NCI-H2081 (cell line): ENCODE measurements at places on chromosomes 4 and X.

DNA sequence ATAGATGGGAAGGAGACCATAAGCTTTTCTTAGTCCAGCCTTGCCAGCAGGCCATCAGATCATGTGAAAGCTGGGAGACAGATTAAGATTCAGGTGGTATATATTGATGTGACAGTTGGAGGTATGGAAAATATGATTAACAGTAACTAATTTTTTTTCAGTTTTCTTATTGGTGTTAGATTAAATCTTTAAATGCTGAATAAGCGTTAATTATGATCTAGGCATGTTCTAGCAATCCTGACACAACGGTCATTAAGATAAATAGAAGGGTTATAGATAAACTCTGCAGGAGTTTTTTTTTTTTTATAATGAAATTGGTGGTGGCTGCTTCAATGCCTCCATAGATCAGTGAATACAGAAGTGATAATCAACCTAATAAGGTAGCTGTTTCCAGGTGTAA, 649.5 kb upstream of the TENM3 start:
- no peak for DNase-seq

GRCh38 chr4:69668680-69669079, 15.6 kb upstream of the UGT2A1 start:
- DNase-seq = no peak

DNA sequence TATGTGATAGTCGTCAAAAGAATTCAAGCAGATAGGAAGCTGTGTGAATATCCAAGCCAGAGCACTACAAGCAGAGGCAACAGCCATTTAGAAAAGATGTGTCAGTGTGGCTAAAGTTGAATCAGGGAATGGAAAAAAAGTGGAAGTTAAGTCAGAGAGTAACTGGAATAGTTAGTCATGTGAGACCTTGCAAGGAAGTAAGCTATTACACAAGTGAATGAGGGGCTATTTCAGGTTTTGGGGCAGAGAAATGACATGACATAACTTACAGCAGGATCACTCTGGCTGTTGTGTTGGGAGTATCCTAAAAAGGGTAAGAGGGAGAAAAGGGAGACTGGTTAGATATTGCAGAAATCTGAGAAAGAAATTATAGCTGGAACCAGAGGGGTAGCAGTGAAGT, 236.6 kb upstream of the PCDH18 start:
- DNase-seq = no peak

GRCh38 chrX:54116391-54116790, 66.7 kb downstream of the FAM120C start:
- DNase-seq = no peak

DNA sequence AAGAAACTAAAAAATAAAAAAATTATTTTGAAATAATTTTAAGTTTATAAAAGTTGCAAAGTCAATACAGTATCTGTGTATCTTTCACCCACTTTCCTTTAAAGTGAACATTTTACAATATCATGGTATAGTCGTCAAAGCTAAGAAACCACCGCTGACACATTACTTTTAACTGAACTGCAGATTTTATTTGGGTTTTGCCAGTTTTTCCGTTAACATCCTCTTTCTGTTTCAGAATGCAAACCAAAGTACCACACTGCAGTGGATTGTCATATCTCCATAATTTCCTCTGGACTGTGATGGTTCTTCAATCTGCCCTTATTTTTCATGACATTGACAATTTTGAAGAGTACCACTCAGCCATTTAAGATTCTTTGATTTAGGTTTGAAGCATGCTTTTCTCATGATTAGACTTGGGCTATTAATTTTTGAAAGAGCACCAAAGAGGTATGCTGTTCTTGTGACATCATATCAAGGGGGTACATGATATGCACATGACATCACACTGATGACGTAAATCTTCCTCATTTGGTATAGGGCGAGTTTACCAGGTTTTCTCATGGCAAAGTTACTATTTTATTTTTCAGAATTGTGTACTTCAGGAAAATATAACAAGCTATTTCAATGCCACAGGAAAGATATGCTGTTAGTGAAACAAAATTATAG, 3.6 kb upstream of the CXCL1 start:
- DNase-seq = no peak

DNA sequence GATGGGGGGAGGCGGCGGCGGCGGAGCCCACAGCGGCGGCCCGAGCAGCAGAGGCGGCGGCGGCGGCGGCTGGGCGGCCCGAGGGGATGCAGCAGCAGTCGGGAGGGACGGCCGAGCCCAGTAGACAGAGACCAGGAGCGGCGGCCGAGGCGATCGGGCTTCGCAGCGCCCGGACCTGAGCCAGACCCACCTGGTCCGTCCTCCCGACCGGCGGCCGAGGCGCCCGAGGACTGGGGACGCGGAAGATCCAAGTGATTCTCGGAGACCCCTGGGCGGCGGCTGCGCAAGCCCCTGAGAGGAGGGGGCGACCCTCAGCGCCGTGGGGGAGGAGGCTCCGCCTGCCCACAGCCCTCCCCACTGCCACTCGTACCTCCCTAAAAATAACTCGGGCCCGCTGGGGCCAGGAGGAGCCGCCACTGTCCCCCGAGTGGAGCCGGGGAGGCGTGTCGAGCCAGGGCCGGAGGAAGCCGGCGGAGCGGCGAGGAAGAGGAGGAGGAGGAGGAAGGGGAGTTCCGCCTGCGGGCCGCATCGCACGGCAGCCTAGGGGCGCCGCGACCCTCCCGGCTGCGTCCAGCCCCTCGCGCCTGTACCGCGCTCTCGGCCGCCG, 608 bp downstream of the RAPGEF2 start:
- peak; percentile 43 for DNase-seq

GRCh38 chr4:170610434-170610833, 520.7 kb upstream of the AADAT start:
- DNase-seq = no peak

DNA sequence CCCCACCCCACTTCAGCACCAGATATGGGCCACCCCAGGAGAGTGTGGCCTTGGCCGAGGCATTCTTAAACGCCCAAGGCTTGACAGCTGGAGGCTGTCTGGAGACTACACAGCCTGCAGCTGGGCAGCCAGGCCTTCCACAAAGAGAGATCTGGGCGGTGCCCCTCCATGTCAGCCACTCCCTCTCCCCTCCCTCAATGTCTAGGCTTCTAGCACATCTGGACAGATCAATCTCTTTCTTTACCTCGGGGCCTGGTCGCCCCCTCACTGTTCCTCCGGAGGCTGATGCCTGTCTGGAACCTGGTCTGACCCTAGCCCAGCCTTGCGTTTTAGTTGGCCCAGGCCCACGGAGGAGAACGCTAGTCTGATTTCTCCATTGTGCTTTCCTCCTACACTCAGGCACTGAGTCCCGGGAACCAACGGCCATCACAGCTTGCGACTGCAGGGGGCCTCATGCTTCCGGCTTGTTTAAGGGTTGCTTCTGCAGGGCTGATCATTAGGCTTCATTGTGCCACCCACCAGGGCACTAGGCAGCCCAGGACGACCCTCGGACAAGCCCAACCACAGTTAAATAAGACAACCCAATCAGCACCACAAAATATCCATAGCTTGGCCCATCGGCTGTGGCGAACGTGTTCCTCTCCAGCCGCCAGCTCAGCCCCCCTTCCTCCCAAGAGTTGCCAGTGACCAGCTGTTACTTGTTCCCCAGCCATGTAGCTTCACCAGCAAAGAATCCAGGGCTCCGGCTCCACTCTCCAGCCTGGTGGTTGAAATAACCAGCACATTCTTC, 200.6 kb downstream of the BCOR start:
- no peak for DNase-seq

GRCh38 chr4:11436084-11436483, 7.4 kb upstream of the HS3ST1 start:
- DNase-seq = no peak

DNA sequence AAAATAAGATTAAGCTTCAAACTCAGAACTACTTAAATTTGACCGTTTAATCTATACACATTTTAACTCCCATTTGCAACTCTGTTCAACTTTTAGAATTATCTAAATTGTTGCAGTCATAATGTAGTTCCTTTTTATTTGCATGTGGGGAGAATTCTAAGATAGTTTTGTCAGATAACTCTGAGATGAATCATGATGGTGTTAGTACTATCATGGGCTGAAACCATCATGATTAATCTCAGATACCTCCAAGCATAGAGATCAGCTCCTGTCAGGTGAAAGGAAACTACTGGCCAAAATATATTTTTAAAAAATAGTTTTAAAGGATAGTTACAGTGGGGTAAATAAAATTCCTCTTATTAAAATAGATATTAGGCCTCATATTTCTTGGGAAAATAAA, 39.0 kb downstream of the FBXO8 start:
- no peak for DNase-seq

DNA sequence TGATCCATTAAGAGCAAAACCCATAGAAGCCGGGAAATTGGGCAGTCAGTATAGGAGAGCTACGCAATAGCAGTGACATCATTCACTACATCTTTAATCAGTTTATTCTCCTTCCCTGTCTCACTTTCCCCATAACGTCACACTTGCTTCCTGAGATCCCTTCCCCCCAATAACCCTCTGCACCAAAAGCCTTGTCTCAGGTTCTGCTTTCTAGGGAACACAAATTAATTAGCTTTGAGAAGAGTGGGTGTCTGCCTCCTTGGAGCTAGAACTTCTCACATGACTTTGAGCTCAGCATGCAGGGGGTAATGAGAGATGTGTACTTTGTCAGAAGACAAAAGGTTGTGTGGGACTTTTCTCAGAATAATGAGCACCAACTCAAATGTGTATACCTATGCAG, 128.3 kb upstream of the MAOA start:
- no peak for DNase-seq

- DNase-seq = no peak
These were observed 46.3 kb downstream of the ATP10D start for GRCh38 chr4:47531241-47531953.

DNA sequence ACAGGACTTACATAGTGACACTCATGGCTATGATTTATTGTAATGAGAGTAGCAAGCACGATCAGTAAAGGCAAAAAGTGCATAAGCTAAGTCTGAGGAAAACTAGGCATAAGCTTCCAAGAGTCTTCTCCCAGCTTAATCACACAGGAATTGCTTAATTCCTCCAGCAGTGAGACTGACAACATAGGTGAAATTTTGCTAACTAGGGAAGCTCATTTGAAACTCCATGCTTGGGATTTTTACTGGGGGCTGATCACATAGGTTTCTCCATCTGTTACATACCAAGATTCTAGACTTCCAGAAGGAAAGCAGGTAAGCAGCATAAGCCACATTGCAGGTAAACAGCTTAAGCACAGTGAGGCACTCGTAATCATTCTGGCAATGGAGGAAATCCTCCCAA, 71.8 kb upstream of the FHDC1 start:
- DNase-seq = no peak

DNA sequence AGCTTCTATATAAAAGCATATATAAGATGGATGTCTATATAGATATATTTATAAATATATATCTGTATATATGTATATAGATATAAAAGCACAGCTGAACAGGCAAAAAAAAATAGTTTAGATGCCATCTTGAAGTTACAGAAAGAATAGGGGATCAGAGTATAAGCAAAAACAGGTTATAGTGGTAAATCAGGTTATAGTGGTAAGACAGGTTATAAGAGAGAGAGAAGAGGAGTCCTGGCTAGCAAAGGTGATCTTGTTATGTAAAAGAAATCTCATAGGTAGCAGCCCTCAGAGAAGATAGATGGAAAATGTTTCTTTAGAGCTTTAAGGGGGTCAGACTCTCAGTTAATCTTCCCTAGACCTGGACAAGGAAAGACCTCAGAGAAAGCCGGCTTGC, 1263.1 kb downstream of the PCDH7 start:
- no peak for DNase-seq

- DNase-seq = no peak
These were observed 186.2 kb upstream of the CPXCR1 start for GRCh38 chrX:88560673-88561330.

DNA sequence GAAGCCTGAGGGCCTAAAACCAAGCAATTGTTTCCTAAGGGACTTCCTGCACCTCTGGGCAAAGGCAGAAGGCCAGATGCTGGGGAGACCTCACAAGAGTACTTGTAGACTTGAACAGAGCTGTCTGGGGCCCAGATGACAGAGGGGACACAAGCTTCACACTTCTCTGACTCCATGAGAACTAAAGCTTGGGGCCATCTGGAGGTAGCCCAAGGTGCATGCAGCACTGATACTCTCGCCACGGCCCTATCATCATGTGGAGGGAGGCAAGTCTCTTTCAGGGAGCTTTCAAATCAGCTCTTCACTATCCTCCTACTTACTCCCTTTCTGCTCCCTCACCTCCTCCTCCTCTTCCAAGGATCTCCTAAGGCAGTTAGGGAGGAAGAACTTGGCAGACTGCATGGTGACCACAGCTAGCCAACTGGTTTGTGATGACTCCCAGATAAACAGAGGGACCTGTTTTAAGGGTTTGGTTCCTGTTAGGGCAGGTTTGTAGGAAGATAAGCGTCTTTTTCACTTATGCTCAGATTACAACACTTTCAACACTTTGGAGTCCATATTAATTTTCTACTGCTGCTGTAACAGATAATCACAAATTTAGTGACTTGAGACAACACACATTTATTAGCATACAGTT, 23.8 kb downstream of the MSL3 start:
- no peak for DNase-seq

GRCh38 chr4:2450394-2451035, 18.4 kb upstream of the RNF4 start:
- DNase-seq = no peak

GRCh38 chr4:107044170-107044569, 8.1 kb upstream of the DKK2 start:
- no peak for DNase-seq

- DNase-seq = peak; percentile 13
These were observed 289.7 kb downstream of the TRIML1 start for GRCh38 chr4:188428935-188429334.

DNA sequence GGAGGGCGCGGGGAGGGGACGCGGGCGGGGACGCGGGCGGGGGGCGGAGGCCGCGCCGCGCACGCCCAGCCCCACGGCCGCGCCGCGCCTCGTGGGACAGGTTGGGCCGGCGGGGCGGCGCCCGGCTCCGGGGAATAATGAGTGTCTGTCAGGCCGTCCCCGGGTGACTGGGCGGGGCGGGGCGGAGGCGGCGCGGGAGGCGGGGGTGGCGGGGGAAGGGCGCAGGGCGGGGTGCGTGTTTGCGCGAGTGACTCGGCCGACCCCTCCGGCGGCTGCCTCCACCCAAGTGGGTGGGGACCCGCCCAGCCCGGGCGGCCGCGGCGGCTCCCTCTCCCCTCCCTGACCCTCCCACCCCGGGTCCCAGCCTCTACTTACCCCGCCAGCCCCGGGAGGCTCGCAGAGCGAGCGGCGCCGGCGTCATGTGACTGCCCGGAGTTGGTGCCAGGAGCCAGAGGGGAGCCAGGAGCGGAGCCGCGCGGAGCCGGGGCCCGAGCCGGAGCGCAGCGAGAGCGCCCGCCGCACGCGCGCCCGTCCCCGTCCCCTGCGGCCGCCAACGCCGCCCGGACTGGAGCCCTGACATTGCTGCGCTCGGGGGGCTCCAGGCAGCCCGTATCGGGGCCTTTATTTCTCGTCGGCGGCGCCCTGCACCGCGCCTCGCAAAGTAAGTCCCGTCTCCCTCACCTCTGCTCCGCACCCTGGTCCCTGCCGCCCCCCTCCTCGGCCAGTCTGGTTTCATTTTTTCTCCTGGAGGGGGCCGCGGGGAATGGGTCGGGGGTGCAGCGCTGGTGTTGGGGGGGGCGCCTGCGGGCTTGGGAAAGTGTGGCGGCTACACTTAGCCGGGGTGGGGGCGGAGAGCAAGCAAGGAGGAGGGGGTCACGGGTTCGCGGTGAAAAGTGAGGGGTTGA, at the start of gene KLF3:
KLF3 (plus strand) TSS at position 399 of the 905 bp plus-strand sequence. CDS start 16,427 bp downstream, outside the sequence.
- DNase-seq = peak; percentile 96
